Choroid plexus epithelial cell (primary cell): ENCODE measurements at places on chromosomes 4 and X.
A peak's percentile ranks its signal among the peaks of the same experiment; 100 is the strongest.

- peak; percentile 49 for DNase-seq
Measured at GRCh38 chr4:112140536-112140935, 4.7 kb upstream of the FAM241A start.

DNA sequence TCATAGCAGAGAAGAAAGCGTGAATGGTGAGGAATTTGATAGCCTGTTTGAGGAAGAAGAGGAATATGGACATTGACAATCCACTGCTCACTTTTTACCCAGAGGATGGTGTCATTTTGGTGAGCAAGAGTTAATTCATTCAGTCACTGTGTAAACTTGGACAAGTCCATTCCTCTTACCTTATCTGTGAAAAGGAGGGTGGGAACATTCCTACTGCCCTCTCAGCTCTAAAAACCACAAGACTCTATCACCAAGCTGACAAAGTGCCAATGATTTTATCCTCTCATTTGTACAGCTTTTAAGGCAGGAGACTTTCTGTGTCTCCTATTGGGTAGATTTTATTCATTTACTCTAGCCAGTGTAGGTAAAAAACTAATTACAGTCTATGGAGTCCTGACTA is 103.8 kb downstream of the LUZP4 start:
- peak; percentile 70 for DNase-seq

DNA sequence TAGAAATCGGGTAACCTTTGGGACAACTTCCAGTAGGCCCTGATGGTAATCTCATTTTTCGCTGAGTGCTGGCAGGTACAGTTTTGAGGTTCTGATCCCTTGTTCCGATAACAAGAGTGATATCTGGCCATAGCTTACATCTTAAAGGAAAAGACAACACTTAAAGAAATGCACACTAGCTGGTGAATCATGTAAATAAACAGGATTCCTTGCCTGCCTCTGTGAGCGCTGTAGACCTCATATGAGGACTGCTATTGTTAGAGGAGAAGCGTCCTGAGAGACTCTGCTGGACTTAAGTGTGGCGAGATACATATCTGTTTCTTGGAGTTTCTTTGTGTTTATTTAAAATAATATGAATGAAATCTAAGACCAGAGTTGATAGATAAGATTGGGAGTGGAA is 149.3 kb upstream of the SLC4A4 start:
- peak; percentile 52 for DNase-seq

- DNase-seq = no peak
Measured at GRCh38 chrX:69287095-69287494, 121.8 kb upstream of the PJA1 start.

DNA sequence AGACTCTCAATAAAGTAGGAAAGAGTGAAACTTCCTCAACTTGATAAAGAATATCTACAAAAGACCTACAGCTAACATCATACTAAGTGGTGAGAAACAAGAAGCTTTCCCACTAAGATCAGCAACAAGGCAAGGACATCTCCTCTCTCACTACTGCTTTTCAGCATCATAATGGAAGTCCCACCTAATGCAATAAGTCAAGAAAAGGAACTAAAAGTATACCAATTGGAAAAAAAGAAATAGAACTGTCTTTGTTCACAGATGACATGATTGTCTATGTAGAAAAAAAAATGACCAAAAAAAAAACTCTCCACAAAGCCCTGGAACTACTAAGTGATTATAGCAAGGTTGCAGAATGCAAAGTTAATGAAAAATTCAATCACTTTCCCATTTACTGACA is 25.1 kb upstream of the SH3RF1 start:
- DNase-seq = no peak

GRCh38 chrX:39650768-39651347 is 446.9 kb downstream of the BCOR start:
- no peak for DNase-seq

- no peak for DNase-seq
Measured at GRCh38 chrX:134607523-134607922, 50.7 kb downstream of the PLAC1 start.

- peak; percentile 77 for DNase-seq
Measured at GRCh38 chr4:67871867-67872266, 11.9 kb downstream of the TMPRSS11D start.

- DNase-seq = no peak
Measured at GRCh38 chr4:47750788-47751187, 87.1 kb downstream of the CORIN start.

GRCh38 chrX:44890247-44890646 is 17.3 kb downstream of the KDM6A start:
- no peak for DNase-seq

DNA sequence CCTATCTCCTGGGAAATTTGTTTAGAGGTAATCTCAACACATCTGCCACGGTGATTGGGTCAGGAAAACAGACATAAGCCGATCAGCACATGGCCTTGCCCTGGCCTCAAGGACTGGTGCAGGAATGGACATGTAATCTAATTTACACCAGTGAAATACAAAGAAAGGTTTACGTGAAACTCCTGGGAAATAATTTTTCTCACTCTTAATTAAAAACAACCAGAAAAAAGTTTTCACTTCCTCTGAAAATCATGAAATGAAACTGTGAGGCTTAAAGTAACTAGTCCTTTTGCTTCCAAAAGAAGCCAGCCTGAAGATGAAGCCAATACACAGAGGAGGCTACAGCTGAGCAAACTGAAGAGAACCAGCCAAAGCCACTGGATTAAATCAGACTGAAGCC is 154.1 kb upstream of the FAM241A start:
- no peak for DNase-seq

- no peak for DNase-seq
Measured at GRCh38 chrX:120022763-120023162, 54.7 kb downstream of the RHOXF2B start.

GRCh38 chr4:156374069-156374468 is 420.4 kb upstream of the CTSO start:
- DNase-seq = no peak

- DNase-seq = no peak
Measured at GRCh38 chrX:70084592-70085240, 22.5 kb downstream of the OTUD6A start.

DNA sequence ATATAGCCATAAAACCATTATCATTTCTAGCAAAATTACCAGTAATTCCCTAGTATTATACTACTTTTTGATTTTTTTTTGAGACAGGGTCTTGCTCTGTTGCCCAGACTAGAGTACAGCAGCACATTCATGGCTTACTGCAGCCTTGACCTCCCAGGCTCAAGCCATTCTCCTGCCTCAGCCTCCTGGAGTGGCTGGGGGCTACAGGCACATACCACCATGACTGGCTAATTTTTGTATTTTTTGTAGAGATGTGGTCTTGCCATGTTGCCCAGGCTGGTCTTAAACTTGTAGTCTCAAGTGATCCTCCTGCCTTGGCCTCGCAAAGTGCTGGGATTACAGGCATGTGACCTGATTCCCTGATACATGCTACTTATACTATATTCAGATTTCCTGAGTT is 13.7 kb downstream of the N4BP2 start:
- no peak for DNase-seq

DNA sequence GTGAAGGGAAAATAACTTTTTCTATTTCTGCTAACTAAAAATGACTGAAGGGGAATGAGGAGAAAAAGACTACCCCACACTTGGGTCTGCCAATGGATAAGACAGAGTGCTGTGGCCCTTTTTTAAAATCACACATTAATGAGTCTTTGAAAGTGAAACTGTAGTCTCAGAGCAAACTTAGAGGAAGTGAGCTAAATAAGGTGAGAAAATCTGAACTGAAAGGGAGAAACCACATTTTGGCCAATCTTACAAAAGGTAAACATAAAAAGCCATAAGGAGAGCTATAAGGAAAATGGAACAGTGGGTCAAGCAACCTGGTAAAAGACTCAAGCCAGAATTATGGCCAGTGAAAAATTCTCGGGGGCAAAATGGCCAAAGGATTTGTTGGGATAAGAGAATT is 755.1 kb upstream of the IGFBP7 start:
- DNase-seq = no peak

GRCh38 chr4:54318904-54319303 is 89.8 kb downstream of the PDGFRA start:
- peak; percentile 83 for DNase-seq

- DNase-seq = peak; percentile 89
Measured at GRCh38 chr4:86670756-86671155, 76.6 kb downstream of the PTPN13 start.

DNA sequence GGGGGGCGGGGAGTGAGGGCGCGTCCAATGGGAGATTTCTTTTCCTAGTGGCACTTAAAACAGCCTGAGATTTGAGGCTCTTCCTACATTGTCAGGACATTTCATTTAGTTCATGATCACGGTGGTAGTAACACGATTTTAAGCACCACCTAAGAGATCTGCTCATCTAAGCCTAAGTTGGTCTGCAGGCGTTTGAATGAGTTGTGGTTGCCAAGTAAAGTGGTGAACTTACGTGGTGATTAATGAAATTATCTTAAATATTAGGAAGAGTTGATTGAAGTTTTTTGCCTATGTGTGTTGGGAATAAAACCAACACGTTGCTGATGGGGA is 1.1 kb downstream of the HTT start:
- no peak for DNase-seq

- DNase-seq = peak; percentile 2
Measured at GRCh38 chr4:63155561-63155960, 1253.7 kb downstream of the TECRL start.

- no peak for DNase-seq
Measured at GRCh38 chrX:44006081-44006480, 32.9 kb upstream of the NDP start.

- DNase-seq = peak; percentile 94
Measured at GRCh38 chr4:184514121-184514988, 40.0 kb upstream of the IRF2 start.

GRCh38 chrX:143615851-143616250 is 20.1 kb downstream of the SLITRK4 start:
- no peak for DNase-seq

DNA sequence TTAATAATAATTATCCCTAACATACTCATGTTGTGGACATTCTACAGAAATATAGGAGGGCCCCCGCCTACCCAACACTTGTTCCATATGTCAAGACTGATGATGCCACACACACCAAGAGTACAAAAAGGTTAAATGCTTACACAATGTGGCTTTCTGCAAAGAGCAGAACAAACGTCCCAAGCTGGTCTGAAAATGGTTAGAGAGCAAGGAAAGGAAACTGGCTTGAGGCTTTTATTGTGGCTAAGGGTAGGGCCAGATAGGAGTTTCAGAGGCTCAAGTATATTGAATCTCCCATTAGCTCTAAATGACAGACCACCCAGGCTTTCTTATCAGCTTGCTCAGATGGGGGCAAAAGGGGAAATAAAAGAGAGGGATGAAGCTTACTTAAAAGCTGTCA is 134.1 kb upstream of the C1QTNF7 start:
- no peak for DNase-seq

DNA sequence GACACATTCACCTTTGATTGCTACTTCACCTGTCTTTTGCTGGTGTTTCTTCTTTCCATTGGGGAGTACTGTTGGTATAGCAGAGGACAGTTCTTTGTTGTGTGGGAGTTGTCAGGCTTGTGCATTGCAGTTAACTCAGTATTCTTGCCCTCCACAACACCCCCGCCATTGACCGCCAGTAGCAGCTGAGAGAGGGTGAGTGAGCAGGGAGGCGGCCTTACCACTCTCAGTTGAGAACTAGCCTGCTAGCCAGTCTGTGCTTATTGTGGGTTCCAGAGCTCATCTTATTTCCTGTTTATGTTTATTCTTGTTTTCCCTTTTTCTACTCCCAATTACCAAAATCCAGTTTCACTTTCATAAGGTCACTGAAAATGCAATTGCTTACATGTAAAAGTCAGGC is 52.2 kb downstream of the STIM2 start:
- no peak for DNase-seq

GRCh38 chrX:35115205-35115604 is 172.6 kb downstream of the FAM47B start:
- peak; percentile 44 for DNase-seq

GRCh38 chrX:133033010-133033409 is 63.9 kb downstream of the USP26 start:
- no peak for DNase-seq

GRCh38 chr4:6113641-6114040 is 86.7 kb downstream of the JAKMIP1 start:
- DNase-seq = no peak

- DNase-seq = peak; percentile 14
Measured at GRCh38 chr4:47418147-47418546, 45.4 kb downstream of the COMMD8 start.

DNA sequence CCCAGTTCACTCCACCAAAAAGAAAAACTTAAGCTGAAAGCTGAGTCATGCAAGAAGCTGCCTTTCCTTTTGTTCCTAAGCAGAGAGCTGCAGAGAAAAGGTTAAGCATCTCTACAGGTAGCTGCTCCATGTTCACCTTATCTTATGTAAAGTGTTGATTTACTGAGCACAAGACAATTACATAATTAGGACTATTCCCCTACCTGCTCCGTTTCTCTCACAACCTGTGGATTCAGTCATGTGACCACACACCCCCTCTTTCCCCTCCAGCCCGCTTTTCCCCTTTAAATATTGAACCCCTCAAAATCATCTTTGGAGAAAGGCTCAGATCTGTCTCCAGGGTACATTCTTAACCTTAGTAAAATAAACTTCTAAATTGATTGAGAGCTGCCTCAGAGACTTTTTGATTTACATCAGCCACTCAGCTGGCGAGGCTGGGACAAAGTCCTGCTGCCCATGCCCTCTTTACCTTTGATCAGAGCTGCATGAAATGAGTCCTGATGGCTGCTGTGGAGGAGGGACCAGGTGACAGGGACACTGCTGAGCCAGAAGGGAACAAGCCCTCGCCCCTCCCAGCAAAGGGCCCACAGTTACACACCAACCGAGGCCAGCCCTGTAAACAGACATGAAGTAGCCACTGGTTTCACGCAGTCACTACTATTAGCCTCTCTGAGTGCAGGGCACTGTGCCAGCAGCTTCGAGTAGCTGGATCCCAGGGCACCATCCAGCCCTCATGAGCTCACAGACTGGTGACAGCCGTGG is 53.9 kb upstream of the C4orf50 start:
- DNase-seq = no peak

DNA sequence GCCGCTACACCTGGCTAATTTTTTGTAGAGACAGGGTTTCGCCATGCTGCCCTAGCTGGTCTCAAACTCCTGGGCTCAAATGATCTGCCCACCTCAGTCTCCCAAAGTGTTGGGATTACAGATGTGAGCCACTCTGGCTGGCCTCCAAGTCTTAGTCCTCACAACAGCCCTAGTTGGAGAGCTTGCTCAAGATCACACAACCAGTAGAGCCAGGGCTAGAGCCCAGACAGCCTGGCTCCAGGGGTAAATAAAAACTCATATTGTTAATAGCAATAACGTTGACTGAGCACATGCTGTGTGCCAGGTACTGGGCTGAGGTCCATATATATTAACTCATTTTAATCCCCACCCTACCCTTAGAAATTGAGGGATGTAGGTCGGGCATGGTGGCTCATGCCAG is 7.3 kb upstream of the JAKMIP1 start:
- no peak for DNase-seq

GRCh38 chr4:144902614-144903013 is 195.4 kb downstream of the ANAPC10 start:
- no peak for DNase-seq

DNA sequence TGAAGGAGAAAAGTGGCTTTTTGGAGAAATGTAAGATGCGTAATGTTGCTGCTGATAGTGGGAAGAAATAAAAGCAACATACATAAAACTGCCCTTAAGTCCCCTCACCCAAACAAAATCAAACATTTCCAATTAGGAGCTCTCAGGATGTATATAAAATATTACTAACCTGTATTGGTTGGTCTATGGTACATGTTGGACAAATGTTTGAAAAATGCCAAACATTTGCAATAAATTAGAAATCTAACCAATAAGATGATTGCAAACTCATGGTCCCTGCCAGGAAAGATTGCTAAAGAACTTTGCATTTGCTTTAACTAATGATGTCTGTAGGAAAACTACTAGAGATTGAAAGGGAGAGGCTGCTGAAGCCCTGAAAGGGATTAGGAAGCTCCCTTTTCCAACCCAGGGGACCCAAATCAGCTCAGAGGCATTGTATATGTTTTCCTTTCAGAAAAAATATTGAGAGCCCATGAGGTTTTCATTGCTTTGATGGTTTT is 1.8 kb downstream of the SFRP2 start:
- DNase-seq = no peak
